ENCODE measurements at places on chromosomes 2 and 18.

DNA sequence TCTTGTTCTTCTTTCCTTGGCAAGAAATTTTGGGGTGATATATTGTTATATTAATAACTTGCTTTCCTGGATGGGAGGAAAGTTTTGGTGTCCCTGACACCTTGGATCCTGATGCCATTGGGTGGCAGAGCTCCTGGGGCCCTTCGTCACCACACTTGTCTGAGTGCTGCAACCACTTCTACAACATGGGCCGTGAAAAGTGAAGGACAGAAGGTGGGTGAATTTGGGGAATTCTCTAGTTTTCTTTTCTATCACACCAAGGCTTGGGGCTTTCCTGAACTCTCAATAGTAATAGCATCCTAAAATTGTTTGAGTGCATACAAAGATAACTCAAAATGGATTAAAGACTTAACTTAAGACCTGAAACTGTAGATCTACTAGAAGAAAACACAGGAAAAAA, 10.0 kb downstream of the ACOXL start:
- DNase-seq = no peak

DNA sequence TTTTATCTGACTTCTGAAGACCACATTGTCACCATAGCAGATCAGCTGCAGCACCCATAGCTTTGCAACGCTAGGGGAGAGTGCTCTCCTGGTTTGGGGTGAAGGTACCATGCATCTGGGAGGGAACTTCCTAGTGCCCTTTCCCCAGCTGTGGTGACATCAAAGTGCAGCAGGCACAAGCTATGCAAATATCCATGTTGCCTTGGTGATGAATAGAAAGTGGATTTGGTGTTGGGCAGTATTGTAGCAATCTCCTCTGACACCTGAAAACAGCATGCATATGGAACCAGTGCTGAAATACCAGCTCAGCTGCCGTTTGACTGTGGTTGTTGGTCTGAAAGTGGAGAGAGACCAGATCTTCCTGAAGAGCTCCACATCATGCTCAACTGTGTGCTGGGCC, 37.1 kb downstream of the BCL2L11 start:
- no peak for DNase-seq

DNA sequence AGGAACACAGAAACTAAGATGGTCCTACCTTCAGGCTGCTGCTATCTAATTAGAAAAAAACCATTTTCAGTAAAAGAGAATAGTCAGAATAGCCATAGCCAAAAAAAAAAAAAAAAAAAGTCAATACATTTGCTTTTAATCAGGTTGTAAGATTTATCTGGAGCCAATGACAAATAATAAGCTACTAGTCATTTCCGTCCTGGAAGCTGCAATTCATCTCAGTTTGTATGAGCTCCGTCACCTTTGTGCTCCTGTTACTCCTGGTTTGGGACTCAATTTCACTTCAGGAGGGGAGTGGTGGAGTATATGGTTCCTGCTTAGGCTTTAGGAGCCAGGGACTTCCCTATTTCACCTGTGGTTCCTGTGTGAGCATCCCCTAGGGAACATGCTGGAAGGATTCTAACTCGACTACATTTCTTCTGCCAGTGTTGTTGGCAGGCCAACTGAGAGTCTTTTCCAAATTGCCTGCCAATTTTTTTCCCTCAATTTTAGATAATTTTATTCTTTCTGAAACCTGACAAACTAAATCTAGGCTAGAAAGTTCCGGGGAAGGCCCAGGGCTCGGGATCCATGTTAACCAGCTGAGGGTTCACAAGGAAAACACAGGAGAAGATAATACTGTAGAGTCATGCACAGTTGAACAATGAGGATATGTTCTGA, 481.8 kb downstream of the DLGAP1 start:
- no peak for DNase-seq

GRCh38 chr2:55011831-55012671, 38.2 kb downstream of the RTN4 start:
- no peak for DNase-seq

GRCh38 chr2:212975333-212975732, 176.1 kb downstream of the IKZF2 start:
- DNase-seq = no peak

DNA sequence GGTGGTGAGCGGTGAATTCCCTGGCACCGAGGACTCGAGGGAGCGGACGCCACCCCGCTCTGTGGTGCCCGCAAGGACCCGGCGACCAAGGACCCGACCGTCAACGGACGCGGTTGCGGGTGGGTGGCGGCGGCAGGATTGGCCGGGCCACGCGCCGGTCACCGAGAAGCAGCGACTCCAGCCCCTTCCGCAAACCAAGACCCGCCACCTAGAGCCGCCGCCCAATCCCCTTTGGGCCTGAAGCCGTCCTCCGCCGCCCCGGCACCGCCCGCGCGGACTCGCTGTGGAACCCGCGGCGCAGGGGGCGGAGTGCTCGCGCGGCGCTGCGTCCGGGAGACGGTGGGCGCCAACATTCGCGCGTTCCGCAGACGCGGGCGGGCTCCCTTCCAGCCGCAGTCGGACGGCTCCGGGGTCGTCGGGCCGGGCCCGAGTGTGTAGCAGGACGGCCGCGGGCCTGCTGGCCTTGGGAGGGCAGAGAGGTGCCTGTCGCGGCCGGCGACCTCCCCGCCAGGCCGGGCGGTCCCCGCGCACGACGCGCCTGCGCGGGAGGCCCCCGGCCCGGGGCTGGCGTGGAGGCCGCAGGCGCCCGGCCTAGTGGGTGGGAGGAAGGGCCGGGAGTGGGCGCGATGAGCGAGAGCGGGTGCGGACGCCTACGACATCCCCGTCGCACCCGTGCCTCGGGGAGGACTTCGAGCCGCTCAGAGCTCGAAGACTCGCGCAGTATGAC, at the start of the genes FAM228B and PFN4:
Gene FAM228B (plus strand): TSS at position 275 of the 727 bp plus-strand sequence. CDS start 893 bp downstream, outside the sequence.
Gene PFN4 (minus strand): TSS at position 140 of the 727 bp plus-strand sequence. CDS start 799 bp downstream, outside the sequence.
- DNase-seq = peak; percentile 91

- DNase-seq = no peak
These were observed 17.2 kb upstream of the SDC1 start for GRCh38 chr2:20241973-20242726.

DNA sequence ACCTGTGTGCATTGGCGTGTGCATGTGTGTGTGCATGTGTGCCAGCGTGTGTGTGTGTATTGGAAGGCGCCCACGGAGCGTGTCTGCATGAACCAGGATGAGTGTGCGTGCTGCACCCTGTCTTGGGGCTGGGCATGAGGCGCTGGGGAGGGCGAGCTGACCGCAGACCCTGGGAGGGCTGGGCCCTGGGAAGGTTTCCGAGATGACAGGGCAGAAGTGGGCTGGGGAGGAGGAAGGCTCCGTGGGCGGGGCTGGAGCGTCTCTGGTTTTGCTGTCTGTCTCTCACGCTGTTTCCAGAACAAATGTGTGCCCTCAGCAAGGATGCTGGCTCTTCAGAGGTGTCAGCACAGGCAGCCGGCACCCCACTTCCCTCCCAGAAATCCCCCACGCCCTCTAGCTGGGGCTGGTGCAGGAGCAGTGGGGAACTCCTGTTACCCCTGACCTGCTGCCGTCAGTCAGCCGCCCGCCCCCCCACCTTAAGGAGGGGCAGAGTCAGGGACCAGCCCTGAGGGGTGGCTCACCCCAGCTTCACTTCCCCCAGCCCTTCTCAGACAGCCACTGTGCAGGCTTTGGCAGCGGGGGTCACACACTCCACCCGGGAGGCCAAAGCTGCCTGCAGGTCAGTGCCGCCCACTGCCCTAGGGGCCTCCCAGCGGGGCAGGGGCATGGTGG, at the start of gene GPR35:
Gene GPR35 (plus strand): TSS at position 531 of the 672 bp plus-strand sequence. CDS start 4,473 bp downstream, outside the sequence.
- DNase-seq = no peak

GRCh38 chr18:41745166-41746049, 209.6 kb upstream of the PIK3C3 start:
- DNase-seq = peak; percentile 50

DNA sequence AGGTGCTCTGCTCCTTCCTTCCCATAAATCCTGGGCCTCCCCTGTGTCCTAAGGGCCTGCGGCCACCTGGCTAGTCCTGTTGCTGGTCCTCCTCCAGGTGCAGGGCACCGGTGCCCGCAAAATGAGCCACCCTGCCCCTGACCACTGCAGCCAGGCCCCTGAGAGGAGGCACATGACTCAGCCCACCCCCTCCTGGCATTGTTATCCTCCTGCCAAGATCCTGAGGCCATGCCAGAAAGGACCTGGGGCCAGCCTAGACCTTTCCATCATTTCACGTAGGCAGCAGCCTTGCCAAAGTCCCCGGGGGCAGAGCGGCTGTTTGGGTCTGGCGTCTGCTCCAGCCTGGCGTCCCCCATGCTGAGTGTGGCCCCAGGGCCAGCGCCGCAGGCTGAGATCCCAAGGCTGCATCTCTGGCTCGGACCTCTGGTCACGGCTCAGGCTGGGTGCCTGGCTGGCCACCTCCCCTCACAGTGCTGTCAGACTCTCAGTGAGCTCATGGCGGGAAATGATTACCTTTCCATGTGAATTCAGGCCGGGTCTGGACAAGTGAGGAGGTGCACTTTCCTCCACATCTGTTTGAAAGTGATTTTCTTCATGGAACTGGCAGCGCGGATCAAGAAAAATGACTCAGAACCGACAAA, 81.0 kb downstream of the NDUFA10 start:
- DNase-seq = no peak
